Fibroblast of skin of back (primary cell): ENCODE measurements at places on chromosomes 3 and 15.

- DNase-seq, result no peak
Observed at GRCh38 chr3:180175572-180175971, 138.8 kb upstream of the PEX5L start.

GRCh38 chr15:64044300-64045100, 1.8 kb downstream of the DAPK2 start:
- no peak for DNase-seq

DNA sequence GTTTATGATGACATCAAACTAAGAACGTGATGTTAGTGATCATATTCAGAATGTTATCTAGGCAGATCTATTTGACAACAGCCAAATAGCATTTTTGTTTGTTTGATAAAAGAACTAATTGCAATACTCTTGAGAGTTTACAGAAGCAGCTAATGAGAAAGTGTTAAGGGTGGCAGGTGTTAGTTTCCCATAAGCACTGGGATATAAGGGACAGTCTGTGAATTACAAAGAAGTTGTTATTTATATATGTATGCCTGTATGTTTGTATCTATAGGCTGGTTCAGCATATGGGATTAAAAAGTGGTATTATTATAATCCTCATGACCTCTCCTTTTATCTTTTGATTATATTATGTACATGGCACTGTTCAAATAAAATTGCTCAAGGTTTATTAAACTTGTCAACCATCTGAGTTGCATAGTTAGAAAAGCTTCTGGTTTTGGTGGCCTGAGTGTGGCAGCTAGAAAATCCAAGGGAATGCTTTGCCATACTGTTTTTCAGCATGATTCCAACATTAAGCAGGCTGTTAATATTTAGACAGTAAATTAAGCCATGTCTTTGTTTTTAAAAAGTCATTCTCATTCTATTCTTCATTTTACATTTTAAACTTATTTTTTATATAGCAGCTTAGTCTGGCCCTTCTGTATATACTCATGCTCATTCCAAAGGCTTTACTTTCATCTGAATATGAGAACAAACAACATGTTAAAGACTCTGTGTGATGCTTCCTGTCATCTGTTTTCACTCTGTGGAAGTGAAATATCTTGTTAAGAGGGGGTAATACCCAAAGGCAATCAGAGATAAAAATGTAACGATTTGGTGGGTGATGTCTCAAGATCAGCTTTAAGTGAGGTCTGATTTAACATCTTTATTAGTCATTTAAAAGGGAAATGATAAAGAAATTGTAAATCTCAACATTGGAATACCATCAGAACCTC, 13.1 kb downstream of the ROBO2 start:
- peak; percentile 21 for DNase-seq

GRCh38 chr15:51708013-51708412, 26.7 kb downstream of the SCG3 start:
- no peak for DNase-seq

- no peak for DNase-seq
Observed at GRCh38 chr3:172003146-172003545, 36.2 kb upstream of the FNDC3B start.

DNA sequence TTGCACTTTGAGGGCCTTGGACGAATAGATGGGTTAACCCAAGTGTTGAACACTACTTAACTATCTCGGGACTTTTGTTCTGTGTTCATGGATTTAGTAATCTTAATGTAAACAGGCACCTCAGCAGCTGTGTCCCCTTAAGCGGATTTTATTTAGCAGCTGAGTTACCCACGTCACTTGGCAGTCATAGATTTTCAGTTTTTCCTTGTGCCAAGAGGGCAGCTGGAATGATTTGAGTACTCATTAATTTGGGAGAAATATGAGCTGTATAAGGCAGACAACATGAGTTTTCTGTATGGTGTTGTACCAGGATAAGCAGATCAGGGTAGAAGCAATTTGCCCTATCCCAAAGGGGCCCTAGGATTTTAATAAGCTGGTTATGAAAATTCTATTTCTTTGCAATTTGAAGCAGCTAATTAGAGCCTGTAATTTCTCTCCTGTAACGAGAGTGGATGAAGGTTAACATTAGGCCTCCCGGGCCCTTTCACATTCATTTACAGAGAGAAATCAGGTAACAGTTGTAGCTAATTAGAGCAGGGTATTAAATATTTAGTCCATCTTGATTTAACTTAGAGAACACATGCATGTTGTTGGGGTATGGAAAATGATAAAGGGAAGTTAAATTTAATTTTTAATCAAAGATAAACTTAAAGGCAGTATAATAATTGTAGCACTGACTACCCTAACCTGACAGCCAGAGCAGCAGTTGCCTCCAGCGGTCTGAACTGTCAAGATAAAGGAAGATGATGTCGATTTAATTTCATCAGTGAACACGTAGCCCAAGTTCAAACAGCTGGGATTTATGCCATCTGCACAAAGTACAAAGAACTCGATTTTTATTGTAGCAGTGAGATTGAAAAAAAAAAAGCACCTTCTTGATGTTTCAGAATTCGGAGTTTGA, 194.5 kb downstream of the LRTM1 start:
- no peak for DNase-seq

- DNase-seq, result peak; percentile 82
Observed at GRCh38 chr3:25046911-25047771, 380.9 kb upstream of the RARB start.
